Upper lobe of left lung (tissue), 6 donors: ENCODE measurements at places on chromosomes 7 and 10. TPM values are rescaled to one million over a fixed set of nuclear protein-coding genes. Genes with fewer than 3 reads are reported as not detected.

DNA sequence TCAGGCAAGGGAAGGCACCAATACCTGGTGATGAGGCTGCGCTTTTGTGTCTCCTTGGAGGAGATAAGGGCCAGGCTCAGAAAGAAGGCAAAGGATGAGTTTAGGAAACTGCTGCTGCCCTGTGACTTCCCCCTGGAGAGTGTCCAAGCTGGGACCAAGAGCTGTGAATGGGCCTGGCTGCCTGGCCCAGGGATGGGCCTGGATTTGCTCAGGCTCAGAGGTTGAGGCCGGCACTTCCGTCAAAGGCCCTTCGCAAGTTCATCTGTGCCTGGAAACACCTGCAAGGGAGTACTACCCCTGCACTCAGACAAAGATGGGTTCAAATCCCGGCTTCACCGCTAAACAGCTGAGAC is 50.5 kb upstream of the NANOS1 start:
- no peak for DNase-seq

DNA sequence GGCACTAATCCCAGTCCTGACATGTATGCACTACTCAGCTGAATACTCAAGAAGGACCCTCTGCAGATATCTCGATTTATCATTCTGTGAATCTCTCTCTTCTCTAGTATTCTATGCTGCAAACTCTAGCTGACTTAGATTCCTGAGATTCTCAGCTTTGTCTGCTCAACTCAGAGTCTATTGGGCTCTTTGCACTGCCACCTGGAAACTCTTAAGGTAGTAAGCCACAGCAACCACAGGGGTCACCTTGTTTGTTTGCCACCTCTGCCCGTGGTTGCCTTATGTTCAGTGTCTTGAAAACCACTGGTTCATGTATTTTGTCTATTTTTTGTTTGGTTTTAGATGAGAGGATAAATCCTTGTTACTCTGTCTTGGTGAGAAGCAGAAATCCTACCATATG is 72.9 kb downstream of the SP8 start:
- DNase-seq = no peak

DNA sequence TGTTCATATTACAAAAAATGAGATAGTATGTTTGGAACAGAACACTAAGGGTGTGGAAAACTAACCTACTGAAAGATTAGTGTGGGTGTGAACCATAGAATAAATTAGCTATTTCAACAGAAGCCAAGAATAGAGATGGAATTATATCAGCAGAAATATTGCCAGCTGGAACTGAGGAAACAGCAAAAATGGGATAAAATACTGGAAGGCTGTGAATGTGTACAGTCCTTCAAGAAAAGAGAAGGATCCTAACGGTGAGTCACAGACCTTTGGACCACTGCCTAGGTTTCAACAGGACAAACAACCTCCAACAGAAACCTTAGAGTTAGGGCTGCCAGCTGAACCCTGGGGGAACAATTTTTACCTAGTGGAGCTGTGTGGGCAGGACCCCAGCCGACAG is 395.0 kb downstream of the ZWINT start:
- DNase-seq = no peak

DNA sequence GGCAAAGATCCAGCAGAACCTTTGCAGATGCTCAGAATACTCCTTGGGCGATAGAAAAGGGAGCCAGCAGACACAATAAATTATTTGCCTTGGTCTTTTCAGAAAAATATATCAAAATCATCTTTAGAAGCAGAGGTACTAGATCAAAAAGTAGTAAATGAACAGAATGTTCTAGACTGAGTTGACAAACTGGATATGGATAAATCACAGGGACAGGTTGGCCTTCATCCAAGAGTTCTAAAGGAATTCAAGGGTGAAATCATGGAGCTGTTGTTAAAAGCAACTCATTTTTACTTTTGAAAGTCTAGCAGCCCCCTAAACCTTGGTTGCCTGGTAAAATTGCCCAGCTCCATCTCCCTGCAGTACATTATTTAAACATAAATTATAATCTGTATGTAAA is 99.1 kb downstream of the PLCE1 start:
- DNase-seq = no peak

- DNase-seq = peak; percentile 25
These were observed 133.2 kb downstream of the WDR37 start for GRCh38 chr10:1189166-1190051.

DNA sequence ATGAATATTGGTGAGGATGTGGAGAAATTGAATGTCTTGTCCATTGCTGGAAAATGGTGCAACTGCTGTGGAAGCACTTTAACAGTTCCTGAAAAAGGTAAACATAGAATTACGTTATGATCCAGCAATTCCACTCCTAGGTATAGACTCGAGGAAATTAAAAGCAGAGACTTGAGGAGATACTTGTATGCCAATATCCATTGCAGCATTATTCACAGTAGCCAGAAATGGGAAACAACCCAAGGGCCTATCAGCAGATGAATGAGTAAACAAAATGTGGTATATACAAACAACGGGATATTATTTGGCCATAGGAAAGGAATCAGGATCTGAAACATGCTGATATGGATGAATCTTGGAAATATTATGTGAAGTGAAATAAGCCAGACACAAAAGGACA is 32.5 kb upstream of the MTURN start:
- DNase-seq = no peak

- no peak for DNase-seq
These were observed 51.7 kb downstream of the EBF3 start for GRCh38 chr10:129912166-129912917.

GRCh38 chr10:30587522-30588031 is 42.0 kb downstream of the LYZL2 start:
- no peak for DNase-seq

DNA sequence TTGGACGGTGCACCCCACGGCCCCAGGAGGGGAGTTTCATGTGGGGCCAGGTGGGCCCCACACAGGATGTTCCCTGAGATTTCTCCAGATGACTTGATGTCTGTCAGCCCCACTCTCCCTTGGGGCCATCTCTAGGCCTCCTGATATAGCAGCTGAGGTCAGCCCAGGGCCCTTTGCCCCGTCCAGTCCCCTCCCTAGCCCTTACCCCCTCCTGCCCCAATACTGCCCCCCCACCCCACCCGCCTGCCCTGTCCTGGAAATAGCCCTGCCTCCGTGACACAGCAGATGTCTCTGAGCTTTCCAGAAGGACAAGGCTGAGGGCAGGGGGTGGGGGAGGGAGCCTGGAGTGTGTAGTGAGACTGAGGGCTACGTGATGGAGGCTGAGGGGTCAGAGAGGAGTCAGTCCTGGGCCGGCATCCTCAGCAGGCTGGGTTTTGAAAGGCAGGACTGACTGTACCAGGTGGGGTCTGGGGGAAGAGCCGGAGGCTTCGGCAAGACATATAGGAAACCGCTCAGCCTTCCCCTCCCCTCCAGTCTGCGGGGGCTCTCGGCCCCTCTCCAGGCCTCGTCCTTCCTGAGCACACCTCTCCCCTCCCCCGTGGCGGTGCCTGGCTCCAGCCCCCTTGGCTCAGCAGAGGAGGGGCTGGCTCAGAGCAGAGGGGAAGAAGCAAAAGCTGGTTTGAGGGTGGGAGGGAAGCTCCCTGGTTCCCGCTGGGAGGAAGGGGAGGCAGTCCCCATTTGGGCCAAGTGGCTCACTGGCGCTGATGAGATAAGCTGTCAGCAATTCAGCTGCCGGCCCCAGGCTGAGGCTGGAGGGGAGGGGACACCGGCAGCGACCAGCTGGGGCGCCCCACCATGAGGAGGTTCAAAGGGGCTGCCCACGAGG is 2.0 kb downstream of the FLNC start:
- DNase-seq = no peak

- no peak for DNase-seq
These were observed 5.8 kb downstream of the TCF7L2 start for GRCh38 chr10:112955582-112956421.

DNA sequence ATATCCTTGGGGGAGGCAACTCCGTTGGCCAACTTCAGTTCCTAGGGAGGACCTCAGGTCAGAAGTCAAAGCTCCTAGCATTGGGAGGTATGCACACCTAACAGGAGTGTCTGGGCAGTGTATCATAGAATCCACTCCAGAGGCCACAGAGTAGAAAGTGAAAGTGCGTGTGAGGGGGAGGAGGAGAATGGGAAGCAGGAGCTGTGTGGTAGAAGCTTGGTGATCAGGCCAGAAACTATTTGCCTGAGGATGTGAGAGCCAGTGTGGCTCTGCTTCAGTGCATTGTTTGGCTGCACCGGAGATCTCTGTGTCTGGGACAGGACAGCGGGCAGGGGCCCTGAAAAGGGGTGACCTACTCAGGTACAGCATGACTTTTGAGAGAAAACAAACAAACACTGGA is 557.4 kb upstream of the VSTM2A start:
- DNase-seq = no peak

DNA sequence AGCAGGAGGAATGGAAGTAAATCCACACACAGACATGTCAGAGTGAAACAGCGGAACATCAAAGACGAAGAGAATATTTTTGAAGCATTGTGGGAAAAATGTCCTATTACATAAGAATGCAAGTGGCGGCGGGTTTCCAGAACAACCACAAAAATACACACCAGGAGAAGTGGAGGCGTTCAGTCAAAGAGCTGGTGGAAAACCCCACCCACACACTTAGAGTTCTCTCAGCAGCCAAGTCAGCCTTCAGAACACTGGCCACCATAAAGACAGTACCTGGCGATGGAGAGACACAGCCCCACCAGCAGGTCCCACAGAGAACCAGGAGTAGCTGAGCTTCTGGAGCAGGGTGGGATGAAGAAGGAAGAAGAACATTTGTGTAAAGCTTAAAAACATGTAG is 23.7 kb downstream of the NKX6-2 start:
- DNase-seq = no peak

DNA sequence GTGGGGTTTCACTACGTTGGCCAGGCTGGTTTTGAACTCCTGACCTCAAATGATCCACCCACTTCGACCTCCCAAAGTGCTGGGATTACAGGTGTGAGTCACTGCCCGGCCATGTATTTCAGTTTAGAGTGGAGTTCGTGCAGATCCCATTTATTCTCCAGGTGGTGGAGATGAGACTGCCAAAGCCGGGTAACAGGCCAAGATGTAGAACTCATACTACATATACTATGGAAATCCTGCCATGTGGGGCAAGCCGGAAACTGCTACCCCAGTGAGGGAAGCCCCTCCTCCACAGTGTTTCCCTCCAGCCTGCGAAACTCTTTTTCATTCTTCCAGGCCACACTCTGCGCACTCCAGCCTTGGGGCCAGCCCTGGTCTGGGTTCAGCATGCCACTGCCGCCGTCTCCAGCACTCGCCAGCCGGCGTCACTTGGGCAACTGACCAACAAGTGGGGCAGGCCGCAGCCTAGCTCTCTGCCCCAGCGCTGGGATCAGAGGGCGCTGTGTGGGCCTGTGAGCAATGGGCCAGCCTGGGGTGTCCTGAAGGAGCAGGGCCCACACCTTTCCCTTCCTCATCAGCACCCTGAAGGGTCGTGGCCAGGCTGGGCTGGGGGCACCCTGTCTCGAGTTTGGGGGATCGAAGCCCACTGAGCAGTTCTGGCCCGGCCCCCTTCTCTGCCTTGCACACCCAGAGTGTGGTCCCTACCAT is 122.0 kb downstream of the TRRAP start:
- DNase-seq = no peak

GRCh38 chr7:101216001-101216859 is 1.2 kb downstream of the PLOD3 start:
- DNase-seq = no peak

GRCh38 chr7:159070431-159071148 is 74.1 kb downstream of the VIPR2 start:
- DNase-seq = no peak

- DNase-seq = no peak
These were observed 575 bp downstream of the PLPP4 start for GRCh38 chr10:120457431-120458172.

DNA sequence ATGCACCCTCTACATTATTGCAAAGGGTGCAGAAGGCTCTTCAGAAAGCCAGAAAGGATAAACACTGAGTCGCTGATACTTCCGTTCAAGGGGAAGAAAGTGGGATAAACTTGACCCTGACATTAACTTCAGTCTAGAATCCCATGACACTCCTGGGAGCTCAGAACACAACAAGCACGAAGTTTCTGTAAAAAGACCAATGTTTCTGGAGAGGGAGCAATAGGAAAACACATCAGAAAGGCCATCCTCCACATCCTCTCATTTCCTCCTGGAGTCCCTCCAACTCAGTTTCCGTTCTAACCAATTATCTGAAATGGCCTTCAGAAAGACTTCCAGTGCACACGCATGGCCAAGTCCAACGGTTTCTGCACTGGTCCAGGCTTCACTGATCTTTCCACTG is 113.5 kb downstream of the SORBS1 start:
- no peak for DNase-seq

GRCh38 chr7:104761892-104762291 is 252.1 kb upstream of the KMT2E start:
- DNase-seq = no peak

DNA sequence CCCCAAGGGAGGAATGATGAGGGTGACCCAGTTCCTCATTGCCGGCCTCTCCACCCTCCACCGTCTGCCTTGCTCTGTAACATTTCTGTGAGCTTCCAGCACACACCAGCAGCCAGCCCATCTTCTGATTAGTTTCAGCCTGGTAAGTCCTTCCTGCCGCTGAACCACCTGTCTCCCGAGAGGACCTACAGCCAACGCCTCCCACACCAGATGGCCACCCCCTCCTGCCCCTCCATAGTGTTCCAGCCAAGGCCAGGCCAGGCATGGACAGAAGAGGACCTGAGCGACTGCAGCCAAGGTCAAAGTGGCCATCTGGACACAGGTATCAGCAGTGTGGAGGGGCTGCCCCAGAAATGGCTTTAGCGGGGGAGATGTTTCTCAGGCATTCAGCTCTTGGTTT is 170.7 kb upstream of the CTBP2 start:
- no peak for DNase-seq

GRCh38 chr7:89738549-89738948 is 415.7 kb upstream of the STEAP1 start:
- no peak for DNase-seq

DNA sequence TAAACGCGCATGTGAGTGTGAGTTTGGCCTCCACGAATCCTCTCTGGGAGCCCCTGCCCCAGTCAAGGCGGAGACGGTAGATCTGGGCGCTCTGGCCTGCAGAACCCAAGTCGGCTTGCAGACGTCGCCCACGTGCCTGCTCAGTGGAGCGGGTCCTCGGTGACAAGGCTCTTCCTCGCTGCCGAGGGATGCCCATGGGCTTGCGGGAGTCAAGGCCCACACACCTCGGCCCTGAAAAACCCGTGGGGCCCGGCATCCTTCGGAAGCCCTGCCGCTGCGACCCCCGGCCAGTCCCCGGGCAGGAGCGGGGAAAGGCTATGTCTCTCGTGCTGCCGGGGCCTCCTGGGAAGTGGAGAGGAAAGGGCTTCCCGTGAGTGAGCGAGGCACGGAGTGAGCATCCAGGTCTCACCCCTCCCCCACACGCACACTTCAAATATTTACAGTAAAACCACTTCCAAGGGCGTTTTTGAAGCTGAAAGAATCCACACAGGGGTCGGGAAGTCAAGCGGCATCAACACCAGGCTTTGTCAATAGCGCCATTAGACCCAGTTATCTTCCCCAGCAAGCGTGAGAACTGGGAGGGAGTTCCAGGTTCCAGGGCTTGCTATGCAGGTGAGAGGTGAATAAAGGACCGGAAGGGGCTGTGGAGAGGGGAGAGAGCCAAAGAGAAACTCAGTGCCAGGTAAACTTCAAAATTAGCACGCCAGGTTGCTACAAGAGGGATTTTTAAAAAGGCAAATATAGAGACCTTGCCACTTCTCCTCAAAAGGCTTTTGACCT is 1.1 kb upstream of the MNX1 start:
- DNase-seq = peak; percentile 45

GRCh38 chr7:42688056-42688371 is 223.9 kb downstream of the C7orf25 start:
- DNase-seq = no peak

Gene LBX1
- total RNA-seq = not detected

Gene DPYSL4
- 1.1 TPM for total RNA-seq

Gene HTR7
- 0.64 TPM for total RNA-seq

Gene COL28A1
- 1.5 TPM for total RNA-seq

Gene TUBGCP2
- total RNA-seq = 55.7 TPM

Gene RASA4B
- 17.5 TPM for total RNA-seq

Gene PRF1
- 17.6 TPM for total RNA-seq

Gene MACROH2A2
- total RNA-seq = 5.2 TPM
